Activated CD4-positive, alpha-beta T cell treated with anti-CD3 and anti-CD28 coated beads, Interleukin-2, amount 50 U/mL, for 16 hours (primary cell): ENCODE measurements at places on chromosomes 4 and X.

GRCh38 chrX:85611926-85612325, 232.5 kb upstream of the POF1B start:
- peak; percentile 2 for DNase-seq

- no peak for DNase-seq
These were observed 69.5 kb downstream of the RTL9 start for GRCh38 chrX:110428144-110428543.

DNA sequence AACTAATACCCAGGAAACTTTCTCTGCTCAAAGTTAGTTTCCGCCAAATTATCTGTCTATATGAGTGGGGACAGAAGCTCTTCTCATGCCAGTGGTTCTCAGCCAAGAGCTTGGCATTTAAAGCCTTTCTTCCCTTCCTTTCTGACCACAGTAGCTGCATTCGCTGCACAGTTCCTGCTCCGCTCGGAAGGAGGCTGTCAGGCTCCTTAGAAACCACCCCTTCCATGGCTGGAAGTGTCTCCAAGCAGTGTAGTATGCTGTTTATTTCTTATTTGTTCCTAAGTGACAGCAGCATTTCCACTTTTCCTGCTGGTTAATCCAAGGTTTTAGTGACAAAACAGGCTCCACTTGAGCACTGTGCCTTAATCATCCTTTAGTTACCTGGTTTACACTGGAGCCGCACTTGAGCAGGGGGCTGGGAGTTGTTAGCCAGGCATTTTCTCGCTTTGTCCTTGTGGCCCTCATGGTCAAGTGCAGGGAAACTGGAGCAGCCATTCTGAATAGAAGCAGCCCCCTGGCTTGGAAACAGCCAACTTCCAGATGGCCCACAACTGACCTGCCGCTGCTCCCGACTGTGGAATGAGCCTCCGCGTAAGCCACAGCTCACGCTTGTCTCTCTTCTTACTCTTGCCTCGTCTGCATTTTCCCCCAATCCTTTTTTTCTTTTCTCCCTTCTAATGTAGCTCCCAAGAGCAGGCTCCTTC, 739.4 kb upstream of the TENM3 start:
- DNase-seq, result no peak

- no peak for DNase-seq
These were observed 46.6 kb upstream of the CDKN2AIP start for GRCh38 chr4:183397741-183398297.

DNA sequence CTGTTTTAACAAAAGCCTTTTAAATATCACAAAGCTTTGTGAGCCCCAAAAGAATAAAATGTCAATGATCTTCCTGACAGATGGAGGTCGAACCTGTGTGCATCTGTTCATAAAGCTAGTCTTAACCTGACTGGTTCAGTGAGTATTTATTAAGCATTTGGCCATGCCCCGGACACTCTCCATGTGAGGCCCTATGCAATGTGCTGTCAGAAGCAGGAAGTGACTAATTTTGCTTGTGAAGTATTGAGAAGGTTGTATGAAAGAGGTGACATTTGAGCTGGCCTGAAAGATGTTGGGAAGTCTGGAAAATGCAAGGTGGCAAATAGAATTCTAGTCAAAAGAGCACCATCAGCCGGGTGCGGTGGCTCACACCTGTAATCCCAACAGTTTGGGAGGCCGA, 171.4 kb downstream of the MSL3 start:
- no peak for DNase-seq

DNA sequence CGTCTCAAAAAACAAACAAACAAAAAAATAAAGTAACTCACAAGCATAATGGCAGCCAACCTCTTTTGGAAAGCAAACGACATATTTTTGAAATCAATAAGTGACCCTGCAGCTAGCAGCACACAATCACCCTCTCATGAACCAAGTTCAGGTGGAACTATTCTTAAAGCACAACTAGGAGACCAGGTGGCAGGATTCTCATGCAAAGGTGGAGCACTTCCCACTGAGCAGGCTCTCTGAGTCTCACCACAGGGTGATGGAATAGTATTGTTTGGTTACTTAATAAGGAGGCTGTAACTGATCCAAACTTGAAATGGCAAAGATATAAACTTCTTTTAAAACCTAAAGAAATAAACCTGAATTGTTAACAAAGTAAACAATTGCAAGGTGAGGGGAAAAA, 1293.1 kb downstream of the PCDH19 start:
- no peak for DNase-seq

DNA sequence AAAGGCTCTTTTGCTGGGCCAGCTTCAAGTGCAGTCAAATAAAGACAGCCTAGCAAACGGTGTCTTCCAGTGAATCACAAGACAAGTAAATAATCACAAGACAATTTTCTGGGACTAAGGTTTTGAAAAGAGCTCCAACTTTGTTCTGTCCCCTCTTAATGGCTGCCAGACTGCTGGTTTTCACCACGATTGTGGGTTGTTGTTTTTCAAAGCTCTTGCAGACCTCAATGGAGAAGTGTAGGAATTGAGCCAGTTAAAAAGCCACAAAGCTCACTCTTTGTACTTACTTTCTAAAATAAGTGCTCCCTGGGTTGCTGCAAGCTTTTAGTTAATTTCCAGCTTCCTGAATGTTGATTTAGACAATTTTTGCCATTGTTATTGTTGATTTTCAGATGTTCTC, 405.8 kb upstream of the HTR2C start:
- no peak for DNase-seq

DNA sequence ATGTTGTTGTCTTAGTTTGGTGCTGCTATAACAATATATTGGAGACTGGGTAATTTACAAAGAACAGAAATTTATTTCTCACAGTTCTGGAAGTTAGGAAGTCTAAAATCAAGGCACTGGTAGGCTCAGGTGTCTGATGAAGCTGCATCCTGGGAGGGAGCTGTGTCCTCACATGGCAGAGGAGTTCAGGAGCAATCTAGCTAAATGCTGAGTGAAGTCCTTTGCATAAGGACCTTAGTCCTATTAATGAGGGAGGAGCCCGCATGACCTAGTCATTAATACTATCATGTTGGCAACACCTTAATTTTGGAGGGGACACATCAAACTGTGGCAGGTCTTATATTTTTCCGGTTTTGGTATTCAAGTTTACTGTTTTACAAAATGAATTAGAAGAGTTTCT, 36.0 kb upstream of the NSUN7 start:
- no peak for DNase-seq

DNA sequence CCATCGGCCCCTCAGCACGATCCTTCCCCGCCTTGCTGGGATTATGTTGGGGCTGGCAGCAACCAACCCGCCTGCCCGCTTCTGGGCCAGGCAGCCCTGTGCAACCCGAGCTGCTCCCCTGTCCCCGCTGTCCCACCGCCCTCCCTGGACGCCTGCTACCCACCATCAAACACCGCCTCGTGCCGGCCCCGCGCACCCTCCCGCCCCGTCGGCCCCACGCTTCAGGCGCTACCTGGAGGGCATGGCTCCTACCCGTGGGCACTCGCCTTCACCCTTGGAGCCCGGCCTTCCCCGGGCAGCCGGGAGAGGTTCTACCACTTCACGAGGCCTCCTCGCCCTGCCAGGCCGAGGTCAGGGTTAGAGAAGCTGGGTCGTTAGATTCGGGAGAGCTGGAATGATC, 37.0 kb downstream of the TKTL1 start:
- no peak for DNase-seq

DNA sequence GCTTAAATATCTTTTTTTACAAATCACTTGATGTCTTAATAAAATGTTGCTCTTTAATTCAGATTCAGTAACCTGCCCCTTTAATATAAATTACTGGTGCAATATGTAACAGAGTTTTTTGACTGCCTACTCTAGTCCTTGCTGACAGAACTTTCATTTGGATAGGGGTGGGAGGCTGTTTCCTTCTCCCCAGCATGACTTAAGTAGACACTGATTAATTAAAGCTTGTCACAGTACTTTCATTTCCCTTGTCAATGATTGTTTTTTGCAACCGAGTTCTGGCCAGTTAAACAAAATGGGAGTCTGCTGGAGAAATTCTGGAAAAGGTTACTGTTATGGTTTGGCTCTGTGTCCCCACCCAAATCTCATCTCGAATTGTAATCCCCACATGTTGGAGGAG, 37.3 kb upstream of the BBS12 start:
- no peak for DNase-seq

DNA sequence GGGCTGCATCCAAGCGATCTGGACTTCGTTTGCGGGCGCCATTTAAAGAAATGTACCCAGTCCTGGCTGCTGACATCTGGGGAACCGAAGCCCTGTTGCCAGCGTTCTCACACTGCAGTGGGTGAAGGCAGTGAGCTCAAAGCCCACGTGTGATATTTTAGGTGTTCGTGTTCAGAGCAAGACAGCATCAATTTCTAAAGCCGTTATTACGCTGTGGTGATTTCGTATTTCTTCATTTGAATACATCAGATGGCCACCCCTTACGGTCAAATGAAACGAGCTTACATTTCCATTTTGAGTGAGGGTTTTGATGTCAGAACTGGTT, 376 bp upstream of the C4orf36 start:
- no peak for DNase-seq

DNA sequence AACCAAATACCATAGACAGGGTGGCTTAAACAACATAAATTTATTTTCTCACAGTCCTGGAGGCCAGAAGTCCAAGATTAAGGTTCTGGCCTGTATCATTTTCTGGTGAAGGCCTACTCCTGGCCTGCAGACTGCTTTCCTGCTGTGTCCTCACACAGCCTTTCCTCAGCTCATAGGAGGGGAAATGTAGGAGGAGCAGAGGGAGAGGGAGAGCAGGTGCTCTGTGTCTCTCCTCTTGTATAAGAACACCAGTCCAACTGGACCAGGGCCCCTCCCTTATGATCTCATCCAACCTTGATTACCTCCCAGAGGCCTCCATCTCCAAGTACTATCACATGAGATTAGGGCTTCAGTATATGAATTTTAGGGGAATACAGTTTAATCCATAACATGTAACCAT, 34.3 kb downstream of the RAPGEF2 start:
- no peak for DNase-seq

- DNase-seq, result no peak
These were observed 11.9 kb downstream of the BLOC1S4 start for GRCh38 chr4:6727943-6728250.

DNA sequence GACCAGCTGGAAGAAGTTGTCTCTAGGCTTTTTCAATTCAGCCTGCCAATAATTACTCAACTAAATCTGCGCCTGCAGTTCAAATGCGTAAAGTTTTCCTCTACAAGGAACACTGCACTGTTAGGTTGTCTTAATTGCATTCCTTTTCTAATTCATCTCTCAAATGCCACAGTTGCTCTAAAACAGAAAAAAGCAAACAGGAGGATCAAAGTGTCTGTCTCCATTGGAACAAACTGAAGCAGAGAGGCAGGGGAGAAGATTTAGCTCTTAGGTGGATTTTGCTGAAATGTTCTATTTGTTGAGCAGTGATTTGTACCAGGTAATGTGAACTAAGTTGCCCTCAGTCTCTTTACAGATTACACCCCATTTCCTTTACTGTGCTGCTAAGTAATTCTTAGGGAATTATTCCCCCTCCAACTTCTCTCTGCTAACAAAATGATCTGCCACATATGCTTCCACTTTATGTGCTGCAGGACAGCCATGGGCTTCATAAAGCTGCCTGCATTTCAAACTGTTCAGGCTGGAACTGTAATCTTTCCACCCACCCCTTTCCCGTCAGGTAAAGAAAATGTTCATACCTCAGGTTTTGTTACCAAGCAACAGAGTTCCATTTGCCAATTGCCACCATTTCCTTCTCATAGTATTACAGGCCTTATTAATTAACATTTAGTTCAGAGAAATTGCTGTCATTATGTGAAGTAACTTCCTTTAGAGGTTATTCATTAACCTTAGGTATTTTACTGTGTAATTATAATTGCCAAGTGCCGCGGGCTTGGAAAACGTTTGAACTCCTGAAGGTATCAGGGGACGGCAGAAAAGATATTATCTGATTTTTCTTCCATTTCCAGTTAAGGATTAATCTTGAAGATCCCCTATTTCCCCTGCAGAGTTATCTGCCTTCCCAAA, 149.3 kb downstream of the SPRY1 start:
- DNase-seq, result no peak

DNA sequence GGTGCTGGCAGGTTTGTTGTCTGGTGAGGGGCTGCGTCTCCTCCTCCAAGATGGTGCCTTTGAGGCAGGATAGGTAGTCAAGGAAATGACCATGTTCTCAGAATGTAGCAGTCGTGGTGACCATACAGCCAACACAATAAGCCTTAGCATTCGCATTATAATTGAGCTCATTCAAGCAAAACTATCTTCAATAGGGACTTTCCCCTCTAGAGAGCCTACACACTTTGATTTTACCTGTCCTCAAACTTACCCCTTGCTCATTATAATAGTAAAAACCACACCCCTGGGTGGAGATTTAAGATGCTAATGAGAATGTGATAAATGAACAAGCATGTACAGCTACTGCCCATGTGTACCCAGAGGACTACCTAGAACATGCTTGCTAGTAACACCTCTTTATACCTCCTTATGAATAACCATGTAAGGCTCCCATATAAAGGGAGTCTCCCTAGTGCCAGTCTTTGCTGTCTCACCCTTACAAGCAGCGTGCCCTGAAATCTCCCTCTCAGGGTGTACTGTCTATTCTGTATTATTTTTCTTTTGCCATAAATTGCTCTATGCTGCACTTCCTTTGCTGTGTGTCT, 48.2 kb downstream of the FGFBP1 start:
- no peak for DNase-seq

DNA sequence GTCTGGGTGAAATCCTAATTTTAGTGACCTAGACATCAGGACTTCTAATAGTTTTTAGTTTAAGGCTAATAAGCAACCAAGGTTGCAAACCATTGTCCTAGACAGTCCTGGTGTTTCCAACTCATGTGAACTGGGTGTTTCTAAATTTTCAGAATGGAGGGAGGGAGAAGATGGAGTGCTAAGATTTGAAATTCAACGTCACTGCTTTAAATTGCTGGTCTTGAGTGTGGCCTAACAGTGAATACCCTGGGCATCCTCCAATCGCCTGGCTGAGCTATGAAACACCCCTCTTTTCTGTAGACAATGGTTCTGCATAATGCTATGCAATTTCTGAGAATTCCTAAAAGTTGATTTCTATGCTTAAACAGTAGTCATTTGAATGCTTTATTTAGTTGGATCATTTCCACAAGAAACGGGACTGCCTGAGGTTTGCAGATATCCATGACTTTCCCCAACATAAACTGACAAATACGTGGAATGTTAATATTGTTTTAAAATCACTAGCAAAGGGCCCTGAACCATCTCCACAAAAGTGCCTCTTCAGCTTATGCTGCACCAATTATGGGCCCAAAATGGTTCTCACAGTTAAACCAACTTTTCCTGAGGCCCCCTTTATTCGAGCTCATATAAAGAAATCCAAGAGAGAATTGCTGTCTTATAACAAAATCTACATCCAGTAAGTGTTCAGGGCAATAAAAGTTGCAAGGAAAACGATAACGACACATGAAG, 1.1 kb downstream of the FBXL5 start:
- DNase-seq, result peak; percentile 61

DNA sequence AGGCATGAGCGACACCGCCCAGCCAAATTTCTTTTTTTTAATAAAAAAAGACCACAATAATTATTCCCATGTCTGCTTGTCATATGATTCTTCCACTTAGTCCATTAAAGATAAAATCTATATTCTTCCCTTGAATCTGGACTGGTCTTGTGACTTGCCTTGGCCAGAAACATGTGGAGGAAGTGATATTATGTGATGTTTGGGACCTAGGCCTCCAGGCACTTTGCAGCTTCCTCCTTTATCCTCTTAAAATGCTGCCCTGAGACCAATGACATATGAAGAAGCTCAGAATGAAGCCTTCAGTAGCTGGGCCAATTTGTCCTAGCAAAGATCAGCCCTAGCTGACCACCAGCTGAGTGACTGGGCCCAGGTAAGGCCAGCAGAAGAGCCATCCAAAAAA, 250.0 kb downstream of the INPP4B start:
- no peak for DNase-seq
